NCI-H2029 treated with DMSO at 0.1 percent for 48 hours (cell line): ENCODE measurements at places on chromosomes 1 and 21.

DNA sequence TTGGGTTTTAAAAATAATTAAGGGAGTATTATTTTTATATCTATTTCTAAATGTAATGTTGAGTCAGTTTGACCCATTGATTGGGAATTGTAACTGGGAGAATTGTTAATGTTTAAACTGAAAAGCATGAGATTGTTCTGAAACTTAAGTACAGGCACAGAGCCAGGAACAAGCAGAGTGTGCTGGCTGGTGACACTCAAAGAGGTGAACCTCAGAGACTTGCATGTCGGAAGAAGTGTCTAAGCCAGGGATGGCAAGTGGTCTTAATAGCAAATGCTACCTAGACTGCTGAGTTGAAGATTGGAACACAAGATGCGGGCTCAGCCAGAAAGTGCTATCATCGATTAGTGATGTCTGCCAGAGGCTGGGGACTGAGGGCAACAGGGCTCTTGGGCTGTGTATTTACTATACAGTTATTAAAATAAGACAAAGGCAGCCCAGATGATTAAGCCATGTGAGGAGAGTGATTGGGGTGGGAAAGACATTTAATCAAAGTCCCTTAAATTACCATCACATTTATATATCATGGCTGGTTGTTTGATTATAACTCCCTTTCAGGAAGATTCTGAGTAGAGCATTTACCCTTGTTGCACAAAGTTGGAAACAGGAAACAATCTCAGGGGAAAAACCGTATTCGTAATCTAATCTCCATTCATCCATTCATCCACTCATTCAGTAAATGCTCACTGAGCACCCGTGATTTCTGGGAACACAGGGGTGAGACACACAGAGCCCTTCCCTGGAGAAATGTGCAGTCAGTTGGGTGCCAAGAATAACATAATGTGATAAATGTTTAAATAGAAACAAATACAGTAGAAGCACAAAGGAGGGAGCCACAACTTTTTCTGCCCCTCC is 42.8 kb downstream of the C8A start:
- DNase-seq, result no peak

GRCh38 chr21:34534522-34534921 is 22.5 kb upstream of the KCNE1 start:
- no peak for DNase-seq

DNA sequence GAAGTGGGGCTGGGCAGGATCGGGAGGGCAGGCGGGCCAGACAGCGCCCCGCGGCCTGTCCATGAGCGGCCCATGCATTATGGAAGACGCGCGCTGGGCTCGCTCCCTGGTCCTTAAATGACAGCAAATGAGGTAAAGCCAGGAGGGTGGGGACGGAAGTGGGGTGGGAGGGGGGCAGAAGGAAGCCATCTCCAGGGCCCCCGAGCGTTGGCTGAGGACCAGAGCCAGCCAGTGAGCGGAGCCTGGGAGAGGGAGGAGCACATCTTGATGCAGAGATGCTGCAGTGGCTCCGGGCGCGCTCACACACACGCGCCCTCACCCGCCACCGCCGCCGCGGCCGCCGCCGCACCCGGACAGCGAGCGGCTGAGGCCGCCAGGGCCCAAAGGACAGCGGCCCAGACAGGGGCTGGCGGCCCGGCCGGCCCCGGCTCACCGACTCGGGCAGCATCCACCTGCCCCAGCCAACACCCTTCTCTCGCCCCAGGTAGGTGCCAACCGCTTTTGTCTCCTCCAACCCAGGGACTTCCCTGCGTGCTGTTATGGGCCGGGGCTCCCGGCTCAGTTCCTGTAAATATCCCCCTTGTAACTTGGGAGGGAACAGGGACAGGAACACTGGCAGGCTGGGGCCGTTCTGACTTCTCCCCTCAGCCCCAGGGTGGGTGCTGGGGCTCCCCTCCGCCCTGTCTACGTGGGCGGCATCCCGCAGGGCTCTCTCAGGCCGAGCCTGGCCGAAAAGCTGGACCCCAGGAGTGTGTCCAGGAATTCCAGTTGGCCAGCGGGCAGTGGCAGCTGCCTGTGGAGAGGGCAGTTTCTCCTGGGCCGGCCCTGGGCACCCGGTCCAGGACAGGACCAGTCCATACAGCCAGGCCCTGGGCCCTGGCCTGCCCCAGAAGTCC is at the start of gene CNTN2:
Gene CNTN2, plus strand, starts transcription at position 302 of the 896 bp plus-strand sequence. CDS start 9,974 bp downstream, outside the sequence.
- no peak for DNase-seq

DNA sequence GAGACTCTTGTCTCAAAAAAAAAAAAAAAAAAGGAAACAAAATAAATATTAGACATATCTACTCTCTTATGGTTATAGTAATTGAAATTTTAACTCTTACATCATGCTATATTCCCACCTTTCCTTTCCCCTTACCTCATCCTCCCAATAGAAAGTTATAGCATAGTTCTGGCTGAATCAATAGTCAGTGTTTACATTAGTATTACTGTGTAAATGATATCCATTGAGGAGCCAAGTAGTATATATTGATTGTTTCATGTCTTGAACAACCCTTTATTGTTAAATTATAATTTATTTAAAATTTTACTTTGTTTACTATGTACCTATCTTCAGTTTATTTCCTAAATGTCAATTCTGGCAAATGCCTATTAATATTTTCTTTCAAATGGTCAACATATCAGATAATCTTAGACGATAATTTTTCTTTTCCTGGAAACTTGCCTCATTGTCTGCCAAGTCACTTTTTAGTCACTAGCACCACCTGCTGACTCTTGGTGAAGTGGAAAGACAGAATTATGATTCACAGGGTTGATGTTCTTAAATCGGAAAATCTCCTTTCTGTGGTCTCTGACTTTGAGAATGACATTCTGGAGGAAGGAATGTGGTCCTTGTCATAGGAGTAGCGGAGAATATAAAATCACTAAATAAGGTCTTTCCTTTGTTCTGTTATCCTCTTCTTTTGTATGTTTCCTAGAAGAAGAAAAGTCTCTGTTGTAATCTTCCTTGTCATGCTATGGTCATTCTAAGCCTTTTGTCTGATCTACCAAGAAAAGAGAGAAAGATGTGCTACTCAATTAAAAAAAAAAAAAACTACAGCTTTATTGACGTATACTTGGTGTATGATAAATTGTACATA is 8.6 kb downstream of the HJV start:
- DNase-seq, result peak; percentile 69

- DNase-seq, result no peak
Observed at GRCh38 chr21:17610911-17611310, 1.8 kb downstream of the BTG3 start.
